NCI-H1930 (cell line): ENCODE measurements at places on chromosomes 16 and 17.

- peak; percentile 76 for DNase-seq
Measured at GRCh38 chr17:43368740-43369506, 29.9 kb upstream of the ARL4D start.

DNA sequence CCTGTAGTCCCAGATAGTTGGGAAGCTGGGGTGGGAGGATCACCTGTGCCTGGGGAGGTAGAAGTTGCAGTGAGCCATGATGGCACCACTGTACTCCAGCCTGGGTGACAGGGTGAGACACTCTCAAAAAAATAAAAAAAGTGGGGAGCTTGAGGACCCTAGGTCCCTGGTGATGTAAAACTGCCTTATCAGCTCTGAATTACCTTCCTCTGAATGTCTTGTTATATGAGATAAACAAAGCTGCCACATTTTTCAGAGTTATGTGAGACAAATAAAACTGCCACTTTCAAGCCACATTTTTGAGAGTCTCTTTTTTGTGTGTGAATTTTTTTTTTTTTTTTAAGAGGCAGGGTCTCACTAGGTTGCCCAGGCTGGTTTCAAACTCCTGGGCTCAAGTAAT lies 32.0 kb upstream of the B4GALNT2 start:
- no peak for DNase-seq

DNA sequence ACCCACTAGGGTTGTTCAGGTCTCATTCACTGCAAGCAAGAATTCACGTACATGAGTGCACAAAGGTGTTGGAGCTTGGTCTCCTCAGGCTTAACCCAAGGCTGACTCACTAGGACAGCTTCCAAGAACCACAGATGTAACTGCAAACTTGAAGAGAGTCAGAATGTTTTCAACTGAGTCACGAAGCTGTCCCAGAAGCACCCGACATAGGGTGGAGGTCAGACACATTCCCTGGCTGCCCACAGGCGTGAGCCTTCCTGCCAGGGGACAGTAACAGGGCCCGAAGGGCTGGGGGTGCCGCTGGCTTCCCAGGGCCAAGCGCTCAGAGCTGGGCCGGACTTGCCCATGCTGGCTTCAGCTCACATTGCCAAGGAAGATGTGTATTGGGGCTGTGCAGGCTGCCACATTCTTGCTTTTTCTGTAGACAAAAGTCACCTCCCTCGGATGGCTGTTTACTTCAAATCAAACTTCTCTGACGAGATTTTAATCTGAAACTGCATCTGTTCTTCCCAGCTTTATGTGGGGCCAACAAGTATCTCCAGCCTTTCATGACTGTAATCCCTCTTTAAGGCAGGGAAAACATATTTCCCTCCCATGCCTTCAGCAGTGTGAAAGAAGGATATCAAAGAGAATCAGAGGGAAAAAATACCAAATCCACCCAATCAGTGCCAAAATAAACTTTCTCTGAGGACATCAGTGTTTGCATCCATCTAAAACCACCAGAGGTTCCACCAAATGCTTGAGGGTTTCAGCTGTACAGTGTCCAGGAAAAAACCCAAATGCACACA lies 14.3 kb downstream of the CMTM3 start:
- DNase-seq: no peak

DNA sequence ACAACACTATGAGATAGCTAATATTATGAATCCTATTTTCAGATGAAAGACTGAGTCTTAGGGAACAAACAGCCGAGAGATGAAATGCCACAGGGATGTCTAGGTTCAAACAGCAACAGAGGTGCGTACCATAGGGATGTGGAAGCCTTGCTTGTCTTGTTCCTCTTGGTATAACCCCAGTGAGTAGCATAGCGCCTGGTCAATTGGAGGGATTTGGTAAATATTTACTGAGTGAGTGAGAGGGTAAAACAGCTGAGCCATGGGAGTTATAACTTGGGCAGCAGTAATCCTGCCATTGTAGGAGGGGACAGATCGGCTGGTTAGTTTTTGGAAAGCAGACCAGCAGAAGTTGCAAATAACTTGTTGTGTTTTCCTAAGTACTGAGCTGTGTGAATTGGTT lies 80.2 kb downstream of the WWOX start:
- DNase-seq: no peak

- no peak for DNase-seq
Measured at GRCh38 chr16:14334366-14335080, 263.4 kb downstream of the MRTFB start.

DNA sequence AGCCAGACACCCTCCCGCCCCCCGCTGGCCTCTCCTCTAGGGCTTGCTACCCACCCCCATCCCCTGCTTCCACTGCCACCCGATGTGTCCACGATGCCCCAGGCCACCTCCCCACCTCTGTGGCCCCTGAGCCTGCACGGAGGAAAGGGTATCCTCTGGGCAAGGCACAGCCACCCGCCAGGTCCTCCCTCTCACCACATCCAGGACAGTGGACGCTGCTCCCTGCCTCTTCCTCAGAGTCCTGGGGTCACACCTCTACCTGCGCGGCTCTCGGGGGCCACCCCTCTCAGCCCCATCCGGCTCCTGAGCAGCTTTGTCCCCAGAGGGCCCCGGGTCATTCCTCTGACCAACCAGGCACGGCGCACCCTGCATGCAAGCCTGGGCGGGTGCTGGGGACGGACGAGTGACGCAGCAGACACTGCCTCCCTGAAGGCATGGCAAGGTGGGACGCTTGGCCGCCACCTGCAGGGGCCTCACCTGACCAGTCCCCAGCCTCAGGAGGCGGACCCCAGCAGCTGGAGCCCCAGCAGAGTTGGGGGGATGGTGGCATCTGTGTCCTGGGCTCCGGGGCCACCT lies 24.8 kb downstream of the FLYWCH1 start:
- no peak for DNase-seq
